ENCODE measurements at places on chromosomes 13 and 19. TPM values are rescaled to one million over a fixed set of nuclear protein-coding genes. Genes with fewer than 3 reads are reported as not detected.

- no peaks in the 10 kb centered on the region for H3K36me3 ChIP-seq
- H3K27me3 ChIP-seq: no peaks in the 10 kb centered on the region
- H3K27ac ChIP-seq: no peak overlapping the region
These were observed 4.0 kb downstream of the TMIGD2 start for GRCh38 chr19:4297901-4298809.

- peaks cover 2% of the 10 kb centered on the region for H3K4me1 ChIP-seq
- H3K36me3 ChIP-seq: peaks cover 13% of the 10 kb centered on the region
- no peak overlapping the region for H3K27ac ChIP-seq
- H3K4me3 ChIP-seq: no peak overlapping the region
- DNase-seq: no peak
These were observed 13.6 kb downstream of the CFD start for GRCh38 chr19:873084-873483.

GRCh38 chr13:96903085-96903484 lies 91.2 kb downstream of the OXGR1 start:
- H3K27ac ChIP-seq: no peak overlapping the region
- no peak overlapping the region for H3K4me3 ChIP-seq
- peaks cover 23% of the 10 kb centered on the region for H3K4me1 ChIP-seq
- DNase-seq: no peak
- no peaks in the 10 kb centered on the region for H3K36me3 ChIP-seq

- no peak overlapping the region for H3K4me3 ChIP-seq
- H3K27ac ChIP-seq: no peak overlapping the region
- H3K36me3 ChIP-seq: no peaks in the 10 kb centered on the region
- peaks cover 6% of the 10 kb centered on the region for H3K4me1 ChIP-seq
These were observed 16.3 kb upstream of the DOCK6 start for GRCh38 chr19:11278670-11279069.

DNA sequence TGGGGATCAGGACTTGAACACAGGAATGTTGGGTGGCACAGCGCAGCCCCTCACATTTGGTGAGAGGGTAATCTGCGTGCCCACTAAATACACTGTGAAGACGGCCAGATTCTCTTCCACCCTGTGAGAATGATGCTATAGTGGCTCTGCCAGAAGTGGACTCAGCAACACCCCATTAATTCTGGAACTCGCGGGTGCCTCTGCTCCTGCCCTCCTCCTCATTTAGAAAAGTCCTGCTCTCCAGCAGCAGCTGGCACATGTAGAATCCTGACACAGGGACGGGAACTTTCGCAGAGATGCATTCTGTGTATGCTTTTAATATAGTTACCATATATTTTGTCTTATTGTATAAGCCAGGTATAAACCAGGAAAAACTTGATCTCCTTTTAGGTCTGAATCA lies 57.3 kb downstream of the EFNB2 start:
- DNase-seq: no peak
- H3K4me1 ChIP-seq: peaks cover 22% of the 10 kb centered on the region

DNA sequence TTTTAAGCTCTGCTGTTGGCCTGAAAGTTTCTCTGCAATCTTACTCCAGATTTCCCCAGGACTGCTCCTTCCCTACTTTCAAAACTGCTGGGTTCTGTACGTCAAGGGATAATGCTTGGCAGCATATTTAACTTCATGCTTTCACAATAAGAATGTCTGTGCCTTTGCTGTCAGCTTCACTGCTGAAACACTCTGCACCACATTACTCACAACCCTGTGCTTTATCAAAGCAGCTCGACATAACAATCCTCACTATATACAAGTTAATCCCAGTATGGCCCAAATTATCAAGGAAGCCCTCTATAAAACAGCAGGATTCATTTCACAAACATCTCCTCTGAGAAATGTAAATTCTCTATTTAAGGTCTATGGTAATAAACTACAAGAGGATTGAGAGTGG lies 17.5 kb downstream of the LATS2 start:
- no peak for DNase-seq
- H3K27me3 ChIP-seq: no peaks in the 10 kb centered on the region
- H3K36me3 ChIP-seq: peaks cover 19% of the 10 kb centered on the region
- peak overlapping the region; percentile 74 for H3K27ac ChIP-seq

- no peaks in the 10 kb centered on the region for H3K4me1 ChIP-seq
- peaks cover 13% of the 10 kb centered on the region for H3K36me3 ChIP-seq
These were observed 44.3 kb downstream of the MTMR6 start for GRCh38 chr13:25242956-25243355.

GRCh38 chr19:46546194-46546896 lies 50.7 kb upstream of the PNMA8B start:
- H3K4me1 ChIP-seq: peaks cover 2% of the 10 kb centered on the region
- H3K27ac ChIP-seq: peak overlapping the region; percentile 4
- H3K27me3 ChIP-seq: peaks cover 4% of the 10 kb centered on the region
- no peak for DNase-seq
- H3K36me3 ChIP-seq: no peaks in the 10 kb centered on the region

DNA sequence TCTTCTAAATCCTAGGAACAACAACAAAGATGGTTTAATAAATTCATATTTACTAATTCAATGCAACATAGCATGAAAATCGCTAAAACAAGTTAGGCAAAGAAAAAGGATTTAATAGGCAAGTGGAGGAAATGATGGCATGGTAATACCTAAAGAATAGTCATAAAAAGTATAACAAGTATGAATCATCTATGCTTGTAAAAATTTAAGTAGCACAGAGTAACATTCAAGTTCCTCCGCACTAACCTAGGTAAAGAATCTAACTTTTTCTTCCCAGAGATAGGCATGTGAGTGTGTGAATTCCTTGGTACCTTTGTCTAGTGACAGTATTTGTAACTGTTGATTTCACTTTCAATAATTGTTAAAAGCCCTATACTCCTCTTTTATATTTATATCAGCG lies 42.6 kb downstream of the RCBTB2 start:
- H3K4me1 ChIP-seq: peaks cover under 1% of the 10 kb centered on the region
- DNase-seq: no peak
- peaks cover 25% of the 10 kb centered on the region for H3K36me3 ChIP-seq
- peak overlapping the region; percentile 44 for H3K27ac ChIP-seq
- H3K4me3 ChIP-seq: no peak overlapping the region
- no peaks in the 10 kb centered on the region for H3K27me3 ChIP-seq

DNA sequence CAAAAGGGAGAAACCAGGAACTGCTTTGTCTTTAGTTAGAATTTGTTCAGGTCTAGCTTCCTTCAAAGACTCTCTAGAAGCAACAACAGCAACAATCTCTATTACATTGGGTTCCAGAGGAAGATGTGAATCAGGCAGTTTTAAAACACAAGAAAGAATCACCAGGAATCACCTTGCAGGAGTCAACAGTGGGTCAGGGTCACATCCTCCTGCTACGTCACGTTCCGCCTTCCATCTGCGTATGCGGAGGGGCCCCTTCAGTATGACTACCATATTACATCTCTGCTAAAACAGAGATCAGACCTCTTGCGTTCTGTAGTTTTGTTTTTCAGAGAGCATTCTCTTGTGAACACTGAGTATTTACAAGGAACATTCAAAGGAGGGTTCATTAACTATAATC lies 147.8 kb upstream of the STARD13 start:
- H3K4me3 ChIP-seq: no peak overlapping the region
- no peaks in the 10 kb centered on the region for H3K4me1 ChIP-seq
- H3K27ac ChIP-seq: no peak overlapping the region
- H3K27me3 ChIP-seq: no peaks in the 10 kb centered on the region

The SMIM17 gene
- 2.1 TPM for total RNA-seq

The NLRP5 gene
- total RNA-seq: not detected

The IGFLR1 gene
- 3.2 TPM for total RNA-seq

The GPC6 gene
- 112 TPM for total RNA-seq

The KCNN1 gene
- 16.8 TPM for total RNA-seq
